ENCODE measurements at places on chromosomes 4 and X.

DNA sequence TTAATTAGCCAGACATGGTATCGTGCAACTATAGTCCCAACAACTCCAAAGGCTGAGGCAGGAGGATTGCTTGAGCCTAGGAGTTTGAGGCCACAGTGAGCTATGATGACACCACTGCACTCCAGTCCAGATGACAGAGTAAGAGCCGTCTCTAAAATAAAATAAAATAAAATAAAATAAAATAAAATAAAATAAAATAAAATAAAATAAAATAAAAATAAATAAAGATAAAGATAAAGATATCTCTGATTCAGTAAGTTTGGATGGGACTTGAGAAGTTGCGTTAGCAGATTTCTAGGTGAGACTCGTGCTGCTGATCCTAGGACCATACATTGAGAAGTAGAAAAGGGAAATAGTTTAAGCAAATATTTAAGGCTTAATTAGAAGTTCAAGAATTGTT, 254.8 kb upstream of the FAM241A start:
- no peak for DNase-seq

GRCh38 chr4:73593631-73594241, 26.5 kb downstream of the RASSF6 start:
- DNase-seq, result peak; percentile 47

DNA sequence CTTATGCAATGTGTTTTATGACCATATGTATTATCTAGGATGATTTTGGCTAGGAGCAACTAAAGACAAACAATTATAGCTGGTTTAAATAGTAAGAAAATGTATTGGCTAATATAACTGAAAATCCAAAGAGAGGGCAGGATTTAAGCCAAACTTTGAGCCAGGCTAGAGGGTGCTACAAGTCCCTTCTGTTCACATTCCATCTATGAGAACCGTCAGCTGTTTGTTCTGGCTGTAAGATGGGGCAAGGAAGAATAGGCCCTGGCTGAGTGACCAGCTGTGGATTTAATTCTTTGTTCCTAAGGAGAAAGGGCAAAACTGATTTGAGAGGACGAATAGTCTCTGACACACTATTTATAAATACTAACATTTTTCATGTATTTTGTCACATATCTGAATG, 79.2 kb upstream of the UGT8 start:
- DNase-seq, result no peak

GRCh38 chr4:82705169-82705927, 93.2 kb downstream of the SCD5 start:
- DNase-seq, result no peak

GRCh38 chrX:95065151-95065550, 1391.1 kb downstream of the FAM133A start:
- no peak for DNase-seq

GRCh38 chr4:52550186-52550585, 108.9 kb downstream of the USP46 start:
- no peak for DNase-seq

- DNase-seq, result no peak
These were observed 334.0 kb downstream of the STIM2 start for GRCh38 chr4:27194599-27195176.

DNA sequence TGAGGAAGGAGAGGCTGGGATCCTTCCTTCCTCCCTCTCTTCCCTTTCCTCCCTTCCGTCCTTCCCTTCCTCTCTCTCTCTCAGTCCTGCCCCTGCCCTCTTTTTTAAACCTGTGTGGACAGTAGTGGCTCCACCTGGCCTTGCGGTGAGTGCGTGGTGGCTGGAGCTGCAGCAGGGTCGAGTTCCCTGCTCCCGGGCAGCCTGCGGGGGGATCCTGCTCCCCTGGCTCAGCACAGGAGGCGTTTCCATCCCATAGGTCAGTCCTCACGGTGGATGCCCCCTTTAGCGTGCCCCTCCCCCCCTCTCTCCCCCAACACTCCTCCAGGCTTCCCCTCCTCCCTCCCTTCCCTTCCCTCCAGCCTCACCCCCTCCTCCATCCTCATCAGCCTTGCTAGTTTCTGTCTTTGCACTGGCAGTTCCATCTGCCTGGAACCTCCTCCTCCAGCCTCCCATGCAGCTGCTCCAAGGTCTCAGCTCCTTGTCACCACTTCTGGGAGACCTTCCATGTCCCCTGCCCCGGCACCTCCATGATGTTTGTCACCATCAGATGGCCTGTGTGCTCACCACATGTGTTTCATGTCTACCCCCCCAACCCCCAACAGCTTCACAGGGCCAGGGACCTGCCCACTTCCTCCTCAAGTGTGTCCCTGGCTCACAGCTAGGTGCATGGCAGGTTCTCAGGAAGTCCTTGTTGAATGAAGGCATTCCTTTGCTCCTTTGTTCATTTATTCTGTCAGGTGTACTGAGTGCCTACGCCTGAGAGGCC, 68.4 kb downstream of the PSAPL1 start:
- no peak for DNase-seq

DNA sequence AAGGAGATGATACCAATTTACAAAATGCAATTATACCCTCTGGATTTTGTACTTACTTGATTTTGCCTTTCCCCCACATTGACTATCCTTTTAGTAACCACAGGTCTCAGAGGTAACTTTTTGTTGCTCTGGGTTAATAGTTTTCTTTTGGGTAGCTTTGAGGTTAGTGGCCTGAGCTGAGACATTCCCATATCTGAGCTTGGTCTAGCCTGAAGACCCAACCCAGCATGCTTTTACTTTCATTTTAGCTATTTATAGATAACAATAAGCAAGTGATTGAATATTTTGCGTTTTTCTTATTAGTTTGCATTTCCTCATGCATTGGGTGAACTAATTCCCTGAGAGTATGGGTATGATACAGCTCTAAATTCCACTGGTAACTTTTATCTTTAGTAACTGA, 11.8 kb downstream of the HTN1 start:
- no peak for DNase-seq

DNA sequence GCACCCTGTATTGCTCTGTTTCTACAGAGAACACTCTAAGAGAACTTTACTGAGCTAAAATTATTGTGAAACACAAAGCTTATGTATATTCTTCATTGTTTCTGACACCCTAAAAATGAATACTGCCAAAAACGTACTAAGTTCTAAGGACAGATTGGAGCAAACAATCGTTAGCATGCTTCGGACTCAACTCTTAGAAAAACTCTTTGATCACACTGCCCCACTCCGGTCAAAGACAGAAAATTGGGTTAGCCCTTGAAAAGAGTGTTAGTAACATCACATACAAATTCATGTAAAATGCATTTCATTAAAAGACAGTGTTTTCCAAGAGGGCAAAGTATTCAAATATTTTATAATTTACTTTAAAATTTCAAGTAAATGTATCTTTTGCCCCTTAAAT, 177.4 kb downstream of the DCHS2 start:
- peak; percentile 20 for DNase-seq

DNA sequence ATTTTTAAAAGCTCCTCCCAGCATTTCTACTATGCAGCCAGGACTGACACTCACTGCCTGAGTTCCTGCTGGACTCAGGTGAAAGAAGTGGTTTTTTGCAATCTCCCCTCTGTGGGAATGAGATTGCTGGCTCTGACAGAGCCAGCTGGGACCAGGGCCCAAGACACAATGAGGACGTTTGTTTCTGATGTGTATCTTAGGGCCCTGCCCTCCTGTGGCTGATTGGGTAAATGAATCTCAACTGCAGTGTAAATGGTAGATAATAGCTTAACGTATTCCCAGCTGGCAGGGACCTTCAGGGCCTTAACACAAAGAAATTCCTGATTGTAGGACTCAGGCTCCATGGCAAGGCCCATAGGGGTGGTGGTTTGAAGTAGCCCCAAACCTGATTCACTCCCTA, 85.8 kb upstream of the PRPS1 start:
- no peak for DNase-seq

- DNase-seq, result no peak
These were observed 89.3 kb downstream of the MGST2 start for GRCh38 chr4:139754938-139755337.

GRCh38 chr4:37892641-37893040, 1.8 kb downstream of the TBC1D1 start:
- no peak for DNase-seq

DNA sequence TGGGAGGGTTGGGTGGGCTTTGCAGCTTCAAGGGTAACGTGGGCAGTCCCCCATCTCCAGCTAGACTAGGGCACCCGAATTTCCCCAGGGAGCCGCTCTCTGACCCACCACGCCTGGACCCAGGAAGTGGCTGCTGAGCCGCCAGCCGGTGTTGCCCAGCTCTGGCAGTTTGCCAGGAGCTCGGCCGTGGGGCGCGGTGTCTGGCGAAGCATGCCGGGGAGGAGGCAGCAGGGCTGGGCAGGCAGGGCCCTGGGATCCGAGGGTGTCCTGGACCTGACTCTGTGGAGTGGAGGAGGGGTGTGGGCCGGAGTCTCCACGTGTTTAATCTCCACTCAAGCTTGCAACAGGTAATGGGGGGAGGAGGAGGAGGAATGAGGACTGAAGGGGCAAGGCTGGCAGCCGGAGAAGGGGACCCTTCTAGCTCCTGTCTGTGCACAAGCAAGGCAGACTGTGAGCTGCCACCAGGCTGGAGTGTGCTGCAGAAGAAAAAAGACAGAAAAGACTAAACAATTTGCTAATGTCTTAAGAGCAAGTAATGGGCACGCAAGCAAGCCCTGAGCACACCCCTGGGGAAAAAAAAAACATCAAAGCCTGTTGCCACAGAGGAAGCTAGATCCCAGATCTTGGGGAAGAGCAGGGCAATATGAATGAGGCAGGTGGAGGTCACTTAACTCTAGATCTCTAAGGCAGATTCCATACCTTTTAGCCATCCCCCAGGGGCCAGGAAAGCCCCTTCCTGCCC, 2.4 kb downstream of the LONRF3 start:
- peak; percentile 51 for DNase-seq

- DNase-seq, result no peak
These were observed 33.7 kb downstream of the PRPS2 start for GRCh38 chrX:12824944-12825343.

GRCh38 chrX:39973810-39974209, 123.9 kb downstream of the BCOR start:
- no peak for DNase-seq

DNA sequence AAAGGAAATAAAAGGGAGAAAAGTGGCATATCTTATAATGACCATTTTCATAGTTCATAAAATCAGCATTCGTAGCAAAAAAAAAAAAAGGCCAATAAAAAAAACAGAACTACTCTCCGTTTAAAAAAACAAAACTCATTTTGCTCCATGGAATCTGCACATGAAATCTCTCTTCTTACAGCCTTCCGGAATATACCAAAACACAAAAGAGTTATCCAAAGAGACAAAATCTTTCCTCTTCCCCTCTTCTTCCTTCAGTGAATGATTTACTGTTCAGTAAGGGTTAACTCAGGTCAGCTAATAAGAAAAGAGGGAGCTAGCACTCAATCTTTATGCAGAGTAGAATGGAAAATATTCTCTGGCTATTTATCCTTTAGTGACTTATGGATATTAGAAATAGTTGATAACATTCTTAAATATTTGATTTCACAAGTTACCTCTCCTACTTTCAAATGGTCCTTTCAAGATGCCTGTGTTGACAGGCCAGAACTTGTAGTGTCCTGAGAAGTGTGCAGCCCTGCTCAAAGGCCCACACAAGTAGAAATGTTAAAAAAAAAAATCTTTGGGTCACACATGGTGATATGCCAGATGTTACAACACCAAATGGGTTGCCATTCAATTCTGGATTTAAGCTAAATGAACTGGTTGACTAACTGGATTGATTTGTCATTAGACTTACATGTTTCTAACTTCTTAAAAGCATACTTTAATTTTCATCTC, 42.1 kb downstream of the PDGFC start:
- no peak for DNase-seq

- no peak for DNase-seq
These were observed 54.5 kb upstream of the GPR34 start for GRCh38 chrX:41634284-41634683.

- peak; percentile 53 for DNase-seq
These were observed 98.8 kb upstream of the IQCM start for GRCh38 chr4:149914119-149915115.

DNA sequence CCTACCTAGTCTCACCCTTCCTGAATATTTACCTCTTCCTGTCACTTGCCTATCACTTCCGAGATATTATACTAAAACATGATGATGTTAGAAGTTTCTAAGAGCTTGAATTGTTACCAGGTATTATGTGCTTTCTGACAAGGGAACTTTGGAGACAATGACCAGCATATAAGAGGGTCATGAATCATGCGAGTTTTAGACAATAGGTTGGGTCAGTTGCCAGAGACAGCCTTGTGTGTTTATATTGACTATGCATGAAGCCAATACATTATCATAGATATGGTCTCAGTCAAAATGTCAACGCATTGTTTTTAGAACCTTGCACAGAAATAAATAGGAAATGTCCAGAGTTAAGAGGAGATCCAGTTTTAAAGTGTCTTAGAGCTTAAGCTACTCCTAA, 116.8 kb downstream of the KLHL4 start:
- DNase-seq, result no peak

DNA sequence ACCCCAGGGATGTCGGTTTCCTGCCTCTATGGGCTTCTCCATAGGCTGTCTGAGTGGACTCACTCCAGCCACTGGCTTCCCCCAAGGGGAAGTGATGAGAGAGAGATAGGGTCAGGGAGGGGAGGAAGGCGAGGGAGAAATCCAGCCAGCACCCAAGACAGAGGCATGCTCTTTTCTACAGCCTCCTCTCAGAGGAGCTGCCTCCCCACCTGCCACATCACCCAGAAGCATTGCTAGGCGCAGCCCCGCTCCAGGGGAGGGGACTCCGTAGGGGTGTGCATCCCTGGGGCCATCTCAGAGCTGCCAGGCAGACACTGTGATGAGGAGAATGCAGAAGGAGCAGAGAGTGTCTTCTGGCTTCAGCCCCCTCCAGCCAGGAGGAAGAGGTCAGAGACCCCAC, 109.5 kb upstream of the NKX1-1 start:
- no peak for DNase-seq

- DNase-seq, result no peak
These were observed 1.6 kb downstream of the PPP3CA start for GRCh38 chr4:101345596-101346350.

- DNase-seq, result no peak
These were observed 160.1 kb downstream of the COX18 start for GRCh38 chr4:72909461-72909860.

DNA sequence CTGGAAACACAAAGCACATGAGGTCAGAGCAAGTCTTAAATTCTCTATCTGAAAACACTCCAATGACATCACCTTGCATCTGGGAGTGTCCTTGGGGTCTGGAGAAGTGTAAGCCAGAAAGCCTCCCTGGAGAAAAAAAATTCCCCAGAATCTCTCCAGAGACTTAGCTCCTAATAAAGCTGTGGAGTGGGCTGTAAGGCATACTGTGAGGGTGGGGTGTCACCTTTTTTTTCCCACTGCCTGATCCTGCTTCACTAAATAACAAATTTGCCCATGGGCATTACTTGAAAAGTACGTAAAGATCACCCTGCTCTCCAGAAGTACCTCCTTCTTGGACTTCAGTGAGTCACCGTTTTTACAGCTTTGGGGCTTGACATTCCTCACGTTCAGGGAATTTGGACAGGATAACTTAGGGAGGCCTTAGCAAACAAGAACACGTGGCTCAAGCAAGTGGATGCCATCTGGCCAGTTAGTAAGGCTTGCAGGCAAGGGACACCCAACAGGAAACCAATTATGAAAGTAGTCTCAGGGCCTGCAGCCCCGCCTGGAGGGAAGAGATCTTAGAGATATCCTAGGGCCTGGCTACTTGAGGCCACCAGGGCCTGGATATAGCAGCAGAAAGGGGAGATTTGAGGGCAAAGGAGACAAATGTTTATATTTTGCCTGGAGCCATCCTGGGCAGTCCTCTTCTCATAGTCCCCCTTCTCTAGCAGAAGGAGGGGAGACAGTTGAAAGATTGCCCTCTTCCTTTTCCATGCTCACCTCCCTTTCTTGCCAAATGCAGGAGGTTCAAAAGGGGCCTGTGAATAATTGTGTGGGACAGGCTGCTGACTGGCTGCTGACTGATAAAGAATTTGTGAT, 60.1 kb upstream of the PLAC1 start:
- DNase-seq, result peak; percentile 58

Data from LoVo (cell line).